Stimulated activated CD8-positive, alpha-beta memory T cell treated with anti-CD3 and anti-CD28 coated beads, Interleukin-15, amount 100 ng/mL, for 24 hours (primary cell): ENCODE measurements at places on chromosomes 3 and 15.

GRCh38 chr15:68543165-68544008 lies 35.4 kb upstream of the CORO2B start:
- DNase-seq, result no peak

GRCh38 chr3:18679238-18679637 lies 254.1 kb upstream of the SATB1 start:
- no peak for DNase-seq

DNA sequence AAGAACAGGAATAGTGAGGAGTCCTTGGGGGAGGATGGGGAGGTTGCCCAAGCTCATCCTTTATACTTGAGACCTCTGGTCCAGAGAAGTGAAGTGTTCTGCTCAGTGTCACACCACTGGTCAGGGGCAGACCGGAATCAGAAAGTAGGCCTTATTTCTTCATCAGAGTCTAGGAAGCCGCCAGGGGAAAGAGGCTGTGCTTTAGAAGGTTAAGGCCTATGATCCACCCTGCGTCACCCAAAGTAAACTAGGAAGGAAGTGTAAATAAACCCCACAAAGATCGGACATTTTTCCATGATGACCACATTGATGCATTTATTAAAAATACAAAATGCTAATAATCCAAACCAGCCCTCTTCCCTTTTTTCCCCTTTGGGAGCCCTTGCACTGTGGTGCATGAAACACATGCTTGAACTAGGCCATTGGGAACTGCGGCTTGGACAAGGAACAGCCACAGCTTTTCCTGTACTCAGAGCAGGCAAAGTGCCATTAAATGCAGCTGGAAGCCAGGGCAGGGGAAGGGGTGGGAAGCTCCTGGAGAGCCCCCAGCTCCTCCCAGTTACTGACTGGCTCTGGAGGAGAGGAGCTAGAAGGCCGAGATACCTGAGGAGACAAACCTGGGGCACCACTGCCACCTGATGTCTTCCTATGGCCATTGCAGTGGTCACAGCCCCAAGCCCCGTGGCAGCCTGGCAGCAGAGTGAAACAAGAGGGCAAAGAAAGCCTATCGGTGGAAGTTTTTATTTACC lies 37.0 kb downstream of the CDC25A start:
- DNase-seq, result peak; percentile 15

- DNase-seq, result no peak
Observed at GRCh38 chr15:45630917-45631691, 3.7 kb upstream of the SQOR start.

GRCh38 chr3:36210840-36211651 lies 169.3 kb upstream of the STAC start:
- no peak for DNase-seq

DNA sequence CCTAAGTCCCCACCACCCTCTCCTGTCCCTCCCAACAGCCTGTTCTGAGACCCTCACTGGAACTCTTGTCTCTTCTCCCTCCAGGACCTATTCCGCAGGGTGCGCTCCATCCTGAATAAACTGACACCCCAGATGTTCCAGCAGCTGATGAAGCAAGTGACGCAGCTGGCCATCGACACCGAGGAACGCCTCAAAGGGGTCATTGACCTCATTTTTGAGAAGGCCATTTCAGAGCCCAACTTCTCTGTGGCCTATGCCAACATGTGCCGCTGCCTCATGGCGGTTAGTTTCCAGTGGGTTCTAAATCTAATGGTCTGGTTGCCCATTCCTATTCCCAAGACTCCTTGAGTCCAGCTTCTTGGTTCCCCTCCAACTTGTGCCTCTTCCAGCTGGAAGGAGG lies 9.3 kb downstream of the EIF4G1 start:
- no peak for DNase-seq

DNA sequence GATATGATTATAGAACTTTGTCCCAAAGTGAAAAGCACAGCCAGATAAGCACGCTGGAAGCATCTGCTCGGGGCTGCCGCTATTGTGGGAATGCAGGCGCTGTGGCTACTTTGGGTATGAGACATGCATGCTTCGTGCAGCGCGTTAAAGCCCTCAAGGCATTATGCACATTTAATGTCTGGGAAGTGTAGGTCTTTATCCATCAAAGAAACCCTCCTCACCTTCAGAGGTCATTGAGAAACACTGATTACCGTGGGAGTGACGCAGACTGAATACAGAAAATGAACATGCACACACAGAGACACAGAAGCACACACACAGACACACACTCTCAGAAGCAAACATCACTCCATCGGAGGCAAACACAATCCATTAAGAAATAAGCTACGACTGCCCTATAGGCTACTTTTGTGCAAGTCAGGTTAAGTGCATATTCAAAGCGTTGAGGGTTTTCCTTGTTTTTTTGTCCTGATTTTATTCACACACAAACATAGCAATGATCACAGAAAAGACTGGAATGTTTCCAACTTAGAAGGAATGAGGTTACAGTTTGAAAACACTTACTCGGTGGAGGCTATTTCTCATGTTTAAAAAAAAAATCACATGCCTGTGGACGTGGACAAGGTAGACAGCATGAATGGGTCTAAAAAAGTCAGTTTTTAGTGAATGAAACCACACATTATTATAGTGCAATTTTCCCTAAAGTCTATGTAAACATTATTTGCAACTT lies 68.5 kb downstream of the PLCH1 start:
- no peak for DNase-seq

DNA sequence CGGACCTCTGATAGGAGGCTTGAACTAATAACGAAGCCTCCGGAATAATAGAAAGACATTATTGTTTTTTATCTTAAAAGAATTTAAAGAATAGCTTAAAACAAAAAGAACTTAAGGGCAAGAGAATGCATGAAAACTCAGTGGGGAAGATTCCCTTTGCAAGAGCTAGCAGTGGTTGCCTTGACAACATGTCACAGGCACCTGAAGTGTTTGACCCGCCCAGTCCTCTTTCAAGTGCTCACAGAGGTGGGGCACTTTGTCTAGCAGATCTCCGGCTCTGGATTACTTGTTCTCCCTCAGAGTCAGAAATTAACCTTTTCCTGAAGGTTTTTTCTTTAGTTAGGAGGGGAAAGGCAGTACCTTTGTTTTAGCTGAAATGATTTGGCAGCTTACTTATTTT lies 37.8 kb downstream of the LARS2 start:
- DNase-seq, result no peak

DNA sequence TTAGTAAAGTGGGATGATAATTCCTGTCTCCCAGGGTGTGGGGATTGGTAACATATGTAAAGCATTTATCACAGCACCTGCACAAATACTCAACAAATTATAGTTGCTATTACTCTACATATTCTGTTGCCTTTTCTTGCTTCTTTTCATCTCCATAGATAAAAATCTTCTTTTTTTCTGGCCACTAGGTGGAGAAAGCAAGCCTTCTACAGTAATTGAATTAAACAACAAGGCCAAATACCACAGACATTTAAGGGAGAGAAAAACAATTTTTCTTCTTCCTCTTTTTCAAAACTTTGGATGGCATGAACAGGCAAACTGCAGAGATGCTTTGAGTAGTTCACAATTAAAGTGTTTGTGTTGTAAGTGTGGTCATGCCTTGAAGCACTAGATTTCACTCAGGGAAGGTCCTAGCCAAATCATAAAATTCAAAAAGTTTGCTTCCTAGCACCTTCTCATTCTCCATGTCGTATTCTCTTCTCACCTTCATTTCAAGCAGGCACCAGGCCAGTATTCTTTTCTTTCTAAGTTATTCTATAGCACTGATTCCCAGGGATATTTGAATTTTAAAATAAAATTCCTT lies 493.4 kb upstream of the TGFBR2 start:
- no peak for DNase-seq

DNA sequence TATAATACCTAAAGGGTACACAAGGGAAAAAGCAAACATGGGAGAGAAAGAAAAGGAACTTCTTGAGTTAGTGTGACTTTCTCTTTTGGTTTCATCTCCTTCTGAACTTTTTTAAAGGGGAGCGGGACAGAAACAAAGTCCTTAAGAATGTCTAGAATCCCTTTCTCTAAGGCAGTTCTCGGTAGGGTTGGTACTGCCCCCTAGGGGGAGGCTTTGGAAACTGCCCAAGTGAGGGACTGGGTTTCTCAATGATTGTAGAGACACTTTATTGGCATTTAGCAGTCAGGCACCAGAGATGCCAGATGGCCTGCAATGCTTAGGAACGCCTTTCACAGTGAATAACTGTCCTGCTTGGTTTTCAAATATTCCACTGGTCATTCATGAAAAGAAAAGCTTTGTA lies 172.7 kb downstream of the WDR72 start:
- DNase-seq, result no peak

- no peak for DNase-seq
Observed at GRCh38 chr3:67357610-67358458, 296.6 kb downstream of the SUCLG2 start.

GRCh38 chr15:73965758-73966113 lies 26.4 kb downstream of the STOML1 start:
- DNase-seq, result no peak

DNA sequence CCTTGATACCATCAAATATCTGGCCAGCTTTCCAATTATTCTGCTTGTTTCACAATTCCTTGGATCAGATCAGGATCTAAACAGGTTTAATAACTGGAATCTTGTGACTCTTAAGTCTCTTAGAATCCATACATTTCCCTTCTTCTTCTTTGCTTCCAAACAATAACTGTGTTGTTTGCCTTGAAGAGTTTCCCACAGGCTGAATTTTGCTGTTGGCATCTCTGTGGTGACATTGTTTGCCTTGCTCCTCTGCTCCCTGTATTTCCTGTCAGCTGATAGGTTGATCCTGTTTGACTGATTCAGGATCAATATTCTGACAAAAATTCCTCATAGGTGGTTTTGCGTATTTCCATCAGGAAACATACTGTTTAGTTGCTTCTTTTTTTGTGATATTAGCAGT lies 248.4 kb upstream of the LMCD1 start:
- no peak for DNase-seq

- DNase-seq, result no peak
Observed at GRCh38 chr3:155809181-155809580, 3.1 kb upstream of the C3orf33 start.

GRCh38 chr3:154764856-154765640 lies 315.1 kb upstream of the MME start:
- no peak for DNase-seq

DNA sequence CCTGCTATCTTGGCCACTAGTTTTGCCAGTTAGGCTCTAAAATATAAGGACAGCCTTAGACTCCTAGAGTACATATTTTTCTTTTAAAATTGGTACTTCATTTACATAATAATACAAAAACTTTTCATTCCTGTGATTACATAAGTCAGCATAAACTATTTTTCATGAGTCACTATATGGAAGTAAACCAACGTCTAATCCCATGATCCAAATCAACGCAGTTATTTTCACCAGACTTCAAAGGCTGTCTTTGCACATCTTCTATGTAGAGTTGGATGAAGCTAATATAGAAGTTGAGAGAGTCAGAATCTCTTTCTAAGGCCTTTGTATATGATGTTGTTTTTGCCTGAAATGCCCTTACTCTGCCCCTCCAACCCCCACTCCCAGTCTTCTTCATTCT lies 7.6 kb upstream of the MFSD1 start:
- DNase-seq, result no peak

DNA sequence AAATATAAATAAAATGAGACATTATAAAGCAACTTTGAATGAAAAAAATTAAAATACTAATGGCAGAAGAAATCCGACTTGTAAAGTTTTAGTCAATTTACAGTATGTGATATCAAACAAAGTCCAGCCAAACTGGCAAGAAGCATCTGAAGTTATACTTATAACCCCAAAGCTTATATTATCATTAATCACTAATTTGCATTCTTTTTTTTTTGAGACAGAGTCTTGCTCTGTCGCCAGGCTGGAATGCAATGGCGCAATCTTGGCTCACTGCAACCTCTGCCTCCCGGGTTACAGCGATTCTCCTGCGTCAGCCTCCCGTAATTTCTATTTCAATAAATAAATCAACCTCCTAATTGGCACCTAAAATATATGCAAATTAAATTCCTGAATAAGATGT lies 80.1 kb downstream of the AQR start:
- DNase-seq, result no peak

GRCh38 chr3:132343018-132343612 lies 25.9 kb downstream of the ACP3 start:
- DNase-seq, result no peak

DNA sequence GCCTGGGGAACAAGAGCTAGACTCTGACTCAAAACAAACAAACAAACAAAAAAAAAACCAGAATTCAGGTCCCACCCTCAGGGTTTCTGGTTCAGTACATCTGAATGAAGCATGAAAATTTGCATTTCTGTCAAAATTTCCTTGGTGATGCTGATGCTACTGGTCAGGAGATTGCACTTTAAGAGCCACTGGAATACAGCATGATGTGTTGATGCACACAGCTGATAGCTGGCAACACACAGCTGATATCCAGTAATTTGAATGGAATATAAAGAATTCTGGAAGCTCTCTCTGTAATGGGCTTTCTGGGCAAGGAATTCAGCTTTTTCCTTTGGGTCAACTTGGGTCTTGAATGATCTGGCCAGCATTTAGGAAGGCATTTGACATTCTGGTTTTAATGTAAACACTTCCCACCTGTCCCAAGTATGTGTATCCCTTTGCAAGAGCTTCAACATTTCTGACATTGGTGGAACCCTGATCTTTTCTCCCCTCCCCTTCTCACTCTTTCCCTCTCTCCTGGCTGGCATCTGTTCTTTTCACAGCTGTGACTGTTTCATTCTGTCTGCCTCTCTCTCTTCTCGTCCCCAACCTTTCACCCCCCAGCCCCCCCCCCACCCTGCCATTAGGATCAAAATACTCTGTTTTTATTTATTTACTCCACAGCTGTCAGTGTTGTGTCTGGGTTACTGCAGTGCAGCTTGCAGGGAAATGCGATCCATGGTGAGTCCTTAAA lies 189.5 kb downstream of the TPRG1 start:
- DNase-seq, result no peak

DNA sequence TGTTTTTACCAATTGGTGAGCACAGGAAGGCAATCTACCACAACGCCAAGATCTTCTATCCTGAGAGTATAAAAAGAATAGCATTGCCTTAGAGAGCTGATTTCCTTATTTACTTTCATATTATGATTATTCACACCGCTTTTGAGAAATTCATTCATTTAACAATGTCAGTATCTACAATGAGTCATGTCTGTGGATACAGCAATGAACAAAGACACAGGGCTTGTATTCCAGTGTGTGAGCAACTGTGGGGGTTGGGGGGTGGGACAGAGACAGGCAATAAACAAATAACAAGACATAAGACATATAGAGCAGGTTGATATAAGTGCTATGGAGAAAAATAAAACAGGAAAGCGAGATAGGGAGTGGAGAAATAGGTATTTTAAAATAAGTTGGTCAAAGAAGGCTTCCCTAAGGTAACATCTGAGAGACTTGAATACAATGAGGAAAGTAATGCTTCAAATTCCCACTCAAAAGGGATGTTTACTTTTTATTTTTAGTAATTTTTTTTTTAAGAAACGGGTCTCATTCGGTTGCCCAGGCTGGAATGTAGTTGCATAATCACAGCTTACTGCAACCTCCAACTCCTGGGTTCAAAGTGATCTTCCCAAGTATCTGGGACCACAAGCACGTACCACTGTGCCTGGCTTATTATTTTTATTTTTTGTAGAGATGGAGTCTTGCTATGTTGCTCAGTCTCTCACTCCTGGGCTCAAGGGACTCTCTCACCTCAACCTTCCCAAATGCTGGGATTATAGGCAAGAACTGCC lies 45.7 kb downstream of the PGBD4 start:
- DNase-seq, result no peak

GRCh38 chr3:99934975-99935797 lies 117.5 kb downstream of the CMSS1 start:
- no peak for DNase-seq

GRCh38 chr3:98726084-98726483 lies 37.1 kb upstream of the ST3GAL6 start:
- no peak for DNase-seq
